DMS 273 treated with DMSO at 0.1 percent for 48 hours (cell line): ENCODE measurements at places on chromosomes 5 and 9.
A peak's percentile ranks its signal among the peaks of the same experiment; 100 is the strongest.

DNA sequence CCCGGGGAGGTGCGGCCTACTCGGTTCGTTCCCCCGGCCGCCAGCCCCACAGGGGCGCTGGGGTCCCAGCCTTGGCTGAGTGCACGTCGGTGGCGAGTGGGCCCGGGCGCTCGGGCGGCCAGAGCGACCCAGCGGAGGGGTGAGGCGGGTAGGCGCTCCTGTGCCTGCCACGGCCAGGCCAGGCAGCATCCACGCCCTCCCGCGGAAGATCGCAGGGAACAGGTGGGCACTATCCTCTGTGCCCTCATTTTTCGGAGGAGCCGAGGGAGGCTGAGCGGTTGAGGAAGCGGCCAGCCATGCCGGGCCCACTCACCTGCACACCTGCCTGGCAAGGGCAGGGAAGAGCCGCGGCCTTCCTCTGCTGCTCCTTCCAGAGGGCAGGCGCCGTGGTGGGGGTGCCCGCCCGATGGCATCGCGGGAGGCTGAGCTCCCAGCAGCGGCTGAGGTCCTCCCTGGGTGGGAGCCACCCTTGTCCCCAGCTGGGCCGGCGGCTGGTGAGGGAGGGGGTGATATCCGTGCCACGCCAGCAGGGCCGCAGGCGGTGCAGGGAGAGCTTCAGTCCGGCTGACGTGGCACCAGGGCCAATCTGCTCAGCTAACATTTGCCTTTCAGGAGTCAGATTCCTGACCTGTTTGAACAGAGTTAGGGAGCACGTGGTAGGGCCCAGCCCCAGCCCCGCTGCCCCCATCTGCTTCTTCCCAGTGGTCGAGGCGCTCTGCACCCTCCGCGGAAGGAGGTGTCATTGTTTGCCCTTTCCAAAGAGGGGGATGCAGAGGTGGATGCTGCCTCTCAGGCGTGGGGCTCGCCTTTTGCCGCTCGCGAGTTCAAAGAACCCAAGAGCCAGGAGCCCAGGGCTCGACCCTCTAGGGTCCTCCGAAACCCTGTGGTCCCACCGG lies 1.6 kb upstream of the SEC16A start:
- peak; percentile 28 for DNase-seq

DNA sequence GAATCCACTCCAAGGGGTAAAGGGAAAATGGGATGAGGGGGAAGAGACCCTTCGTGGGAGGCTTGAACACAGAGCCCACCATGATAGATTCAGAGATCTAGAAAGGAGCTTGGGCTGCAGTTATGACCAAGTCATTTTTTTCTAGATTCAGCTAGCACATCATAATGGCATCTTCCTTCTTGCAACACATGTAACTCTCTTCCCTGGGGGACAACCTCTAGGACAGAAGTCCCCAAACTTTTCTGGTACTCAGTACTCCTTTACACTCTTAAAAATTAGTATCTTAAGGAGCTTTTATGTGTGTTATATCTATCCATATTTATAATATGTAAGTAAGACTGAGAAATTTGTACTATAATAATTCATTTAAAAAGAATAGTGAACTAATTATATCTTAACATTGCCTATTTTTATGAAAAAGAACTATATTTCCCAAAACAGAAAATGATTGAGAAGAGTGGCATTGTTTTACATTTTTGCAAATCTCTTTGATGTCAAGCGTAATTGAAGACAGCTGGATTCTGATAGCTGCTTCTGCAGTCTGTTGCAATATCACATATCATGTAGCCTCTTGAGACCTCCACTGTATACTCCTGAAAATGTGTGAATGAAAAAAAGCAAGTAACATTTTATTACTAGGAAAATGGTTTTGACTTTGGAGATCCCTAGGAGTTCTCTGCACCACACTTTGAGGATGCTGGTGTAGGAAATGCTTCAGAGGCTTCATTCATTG lies 875 bp downstream of the ACO1 start:
- DNase-seq = no peak

GRCh38 chr5:172839669-172840431 lies 5.8 kb downstream of the ERGIC1 start:
- peak; percentile 12 for DNase-seq

DNA sequence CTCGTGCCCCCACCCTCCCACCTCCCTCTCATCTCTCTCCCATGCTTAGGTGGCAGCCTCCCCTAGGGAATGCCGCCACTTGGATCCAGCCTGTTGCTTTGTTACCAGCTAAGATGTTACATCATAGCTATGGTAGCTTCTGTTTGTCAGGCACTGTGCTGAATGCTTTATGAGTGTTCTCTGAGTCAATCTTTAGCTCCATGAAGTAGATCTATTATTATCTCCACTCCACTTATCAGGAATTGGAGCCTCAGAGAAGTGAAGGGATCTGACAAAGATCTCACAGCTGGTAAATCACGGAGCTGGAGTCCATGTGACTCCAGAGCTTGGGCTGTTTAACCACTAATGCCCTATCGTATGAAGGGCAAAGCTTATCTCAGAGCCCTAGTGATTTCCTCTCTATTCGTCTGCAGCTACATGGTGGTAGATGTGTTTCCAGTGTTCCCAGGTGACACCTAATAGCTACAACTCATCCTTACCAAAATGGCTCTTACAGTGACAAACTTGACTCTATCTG lies 54.1 kb downstream of the GARNL3 start:
- no peak for DNase-seq

DNA sequence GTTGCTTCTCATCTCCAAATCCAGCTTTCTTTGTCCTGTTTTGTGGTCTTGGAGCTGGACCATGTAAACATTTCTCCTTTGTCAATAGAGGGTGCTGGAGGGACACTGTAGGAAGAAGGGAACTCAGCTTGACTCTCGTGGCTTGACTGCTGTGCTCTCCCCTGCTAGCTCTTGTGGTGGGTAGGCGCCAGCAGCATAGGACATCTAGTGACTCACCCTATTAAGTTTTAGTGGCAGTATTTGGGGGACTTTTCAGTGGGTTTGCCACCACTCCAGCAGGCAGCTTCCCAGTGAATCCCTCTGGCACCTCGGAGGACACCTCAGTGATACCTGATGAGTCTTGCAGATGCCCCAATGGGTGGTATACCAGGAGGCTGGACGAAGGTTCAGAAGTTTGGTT lies 97.8 kb downstream of the TSSK1B start:
- DNase-seq = peak; percentile 39

GRCh38 chr5:159343295-159344094 lies 13.2 kb upstream of the IL12B start:
- no peak for DNase-seq

DNA sequence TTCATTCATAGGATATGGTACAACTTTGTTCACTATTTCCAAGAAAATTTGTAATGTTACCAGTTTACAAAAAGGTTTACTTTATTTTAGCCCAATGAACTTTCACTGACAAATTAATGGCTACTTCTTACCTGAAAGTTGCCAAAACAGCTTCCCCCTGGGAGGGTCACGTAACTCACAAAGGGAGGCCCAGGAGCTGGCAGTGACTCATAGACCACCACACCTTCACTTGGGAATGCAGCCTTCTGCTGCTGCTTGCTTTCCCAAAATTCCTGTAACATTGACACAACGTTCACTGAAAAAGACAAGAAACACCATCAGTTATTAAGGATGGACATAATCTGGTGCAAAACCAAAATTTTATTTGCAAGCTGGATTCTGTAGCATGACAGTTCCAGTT lies 18.1 kb downstream of the LIX1 start:
- DNase-seq = no peak

DNA sequence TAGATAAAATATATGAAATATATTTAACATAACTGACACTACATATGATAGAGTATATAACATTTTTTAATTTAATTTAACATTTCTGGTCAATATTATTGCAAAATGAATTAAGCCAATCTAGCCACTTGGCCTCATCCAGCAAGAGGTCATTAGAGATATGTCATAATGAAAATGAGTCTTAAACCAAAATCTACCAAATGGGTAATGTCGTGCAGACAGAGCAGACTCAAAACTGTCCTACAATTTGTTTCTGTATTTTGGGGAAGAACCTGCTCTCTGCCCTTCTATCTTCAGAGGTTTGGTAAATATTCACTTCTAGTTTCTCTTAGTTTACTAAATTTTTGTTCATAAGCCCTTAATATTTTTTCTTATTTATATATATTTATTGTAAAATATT lies 61.4 kb downstream of the ARHGEF28 start:
- no peak for DNase-seq

- DNase-seq = peak; percentile 20
Measured at GRCh38 chr9:72856972-72857623, 95.8 kb downstream of the ALDH1A1 start.
